ENCODE measurements at places on chromosomes 4 and X. TPM values are rescaled to one million over a fixed set of nuclear protein-coding genes. Genes with fewer than 3 reads are reported as not detected.

Gene LRIT3
- 0.17 TPM for total RNA-seq

Gene GIMD1
- not detected for total RNA-seq

Gene MAGEA3
- not detected for total RNA-seq

Gene RAP1GDS1
- total RNA-seq = 86.9 TPM

Gene SRPK3
- 0.33 TPM for total RNA-seq

Gene OPRPN
- not detected for total RNA-seq

Gene NKX6-1
- total RNA-seq = not detected

Gene FGFR3
- total RNA-seq = 6.2 TPM

Gene IRF2
- total RNA-seq = 22.0 TPM

Gene ENOX2
- 9.3 TPM for total RNA-seq

Gene LINC00632
- total RNA-seq = not detected

Gene CASP3
- total RNA-seq = 49.8 TPM

Gene GAGE1
- total RNA-seq = not detected

Gene NALF2
- total RNA-seq = 0.33 TPM

Gene NR0B1
- not detected for total RNA-seq

Gene MAGEC2
- not detected for total RNA-seq

Gene SMARCAD1
- total RNA-seq = 35.5 TPM

Gene MAGEA8
- total RNA-seq = not detected

Gene ABCB7
- total RNA-seq = 18.2 TPM

Measured in mammary epithelial cell (primary cell).